ENCODE measurements at places on chromosomes 7 and 10.

GRCh38 chr7:142185801-142186200, 72.1 kb downstream of the PRSS58 start:
- DNase-seq: no peak

DNA sequence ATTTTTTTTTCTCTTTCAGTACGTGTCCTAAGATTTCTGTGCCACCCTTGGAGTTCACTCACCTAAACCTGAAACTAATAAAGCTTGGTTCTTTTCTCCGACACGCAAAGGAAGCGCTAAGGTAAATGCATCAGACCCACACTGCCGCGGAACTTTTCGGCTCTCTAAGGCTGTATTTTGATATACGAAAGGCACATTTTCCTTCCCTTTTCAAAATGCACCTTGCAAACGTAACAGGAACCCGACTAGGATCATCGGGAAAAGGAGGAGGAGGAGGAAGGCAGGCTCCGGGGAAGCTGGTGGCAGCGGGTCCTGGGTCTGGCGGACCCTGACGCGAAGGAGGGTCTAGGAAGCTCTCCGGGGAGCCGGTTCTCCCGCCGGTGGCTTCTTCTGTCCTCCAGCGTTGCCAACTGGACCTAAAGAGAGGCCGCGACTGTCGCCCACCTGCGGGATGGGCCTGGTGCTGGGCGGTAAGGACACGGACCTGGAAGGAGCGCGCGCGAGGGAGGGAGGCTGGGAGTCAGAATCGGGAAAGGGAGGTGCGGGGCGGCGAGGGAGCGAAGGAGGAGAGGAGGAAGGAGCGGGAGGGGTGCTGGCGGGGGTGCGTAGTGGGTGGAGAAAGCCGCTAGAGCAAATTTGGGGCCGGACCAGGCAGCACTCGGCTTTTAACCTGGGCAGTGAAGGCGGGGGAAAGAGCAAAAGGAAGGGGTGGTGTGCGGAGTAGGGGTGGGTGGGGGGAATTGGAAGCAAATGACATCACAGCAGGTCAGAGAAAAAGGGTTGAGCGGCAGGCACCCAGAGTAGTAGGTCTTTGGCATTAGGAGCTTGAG, at the start of gene CFTR:
CFTR (plus strand) TSS at position 801 of the 830 bp plus-strand sequence. CDS start 70 bp downstream, outside the sequence.
- DNase-seq: peak; percentile 45

- no peak for DNase-seq
Measured at GRCh38 chr7:2559283-2559950, 638 bp downstream of the IQCE start.

- DNase-seq: no peak
Measured at GRCh38 chr10:69842882-69843281, 41.2 kb downstream of the COL13A1 start.

DNA sequence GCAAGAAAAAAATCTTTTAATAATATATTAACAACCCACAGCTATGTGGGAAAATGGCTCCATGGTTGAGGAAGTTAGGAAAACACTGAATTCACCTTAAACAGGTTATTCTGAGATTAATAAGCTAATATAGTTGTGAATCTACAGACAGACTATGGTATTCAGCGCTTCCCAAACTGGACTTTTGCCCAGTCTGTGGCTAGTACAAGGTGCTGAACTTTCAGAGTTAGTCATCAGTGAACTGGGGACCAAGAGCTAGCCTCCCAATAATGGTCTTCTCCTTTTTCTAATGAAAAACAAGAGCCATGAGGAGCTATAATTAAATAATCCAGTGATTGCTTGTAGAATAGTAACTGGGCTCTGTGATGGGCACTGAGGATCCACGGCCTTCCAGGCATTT, 65.3 kb downstream of the FRMPD2 start:
- DNase-seq: no peak

Measured in iPS-NIHi11 (cell line).